ENCODE measurements at places on chromosomes 4 and X.

DNA sequence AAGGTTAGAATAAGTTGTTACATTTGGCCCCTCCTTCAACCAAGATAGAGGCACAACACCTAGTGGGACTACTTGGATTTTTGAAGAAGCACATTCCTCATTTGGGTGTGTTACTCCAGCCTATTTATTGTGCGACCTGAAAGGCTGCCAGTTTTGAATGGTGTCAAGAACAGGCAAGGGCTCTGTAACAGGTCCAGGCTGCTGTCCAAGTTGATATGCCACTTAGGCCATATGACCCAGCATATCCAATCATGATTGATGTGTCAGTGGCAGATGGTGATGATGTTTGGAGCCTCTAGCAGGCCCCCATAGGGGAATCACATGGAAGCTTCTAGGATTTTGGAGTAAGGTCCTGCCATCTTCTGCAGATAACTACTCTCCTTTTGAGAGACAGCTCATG is 35.5 kb upstream of the UGT2B4 start:
- DNase-seq = no peak

GRCh38 chr4:11543706-11544105 is 115.0 kb upstream of the HS3ST1 start:
- DNase-seq = no peak

GRCh38 chr4:53089936-53090729 is 228.0 kb downstream of the RASL11B start:
- no peak for DNase-seq

- no peak for DNase-seq
These were observed 37.7 kb upstream of the NUDT6 start for GRCh38 chr4:122959981-122960610.

GRCh38 chr4:109005523-109005922 is 242.7 kb upstream of the ETNPPL start:
- no peak for DNase-seq

DNA sequence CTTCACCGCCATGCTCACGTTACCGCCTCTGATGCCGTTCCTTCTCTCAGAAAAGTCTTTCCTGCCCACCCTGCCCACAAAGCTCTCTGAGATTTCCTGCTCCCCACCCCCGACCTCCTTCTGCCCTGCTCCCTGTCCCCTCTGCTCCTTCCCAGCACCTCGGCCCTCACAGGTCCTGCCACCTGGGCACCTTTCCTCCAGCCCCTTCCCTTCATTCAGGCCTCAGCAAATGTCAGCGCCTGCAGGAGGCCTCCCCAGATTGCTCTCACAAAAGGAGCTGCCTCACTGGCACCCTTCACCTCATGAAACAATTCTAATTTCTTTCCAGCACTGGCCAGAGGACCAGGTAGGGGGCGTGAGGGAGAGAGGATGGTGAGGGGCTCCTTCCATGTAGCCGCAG is 33.6 kb upstream of the MXD4 start:
- no peak for DNase-seq

DNA sequence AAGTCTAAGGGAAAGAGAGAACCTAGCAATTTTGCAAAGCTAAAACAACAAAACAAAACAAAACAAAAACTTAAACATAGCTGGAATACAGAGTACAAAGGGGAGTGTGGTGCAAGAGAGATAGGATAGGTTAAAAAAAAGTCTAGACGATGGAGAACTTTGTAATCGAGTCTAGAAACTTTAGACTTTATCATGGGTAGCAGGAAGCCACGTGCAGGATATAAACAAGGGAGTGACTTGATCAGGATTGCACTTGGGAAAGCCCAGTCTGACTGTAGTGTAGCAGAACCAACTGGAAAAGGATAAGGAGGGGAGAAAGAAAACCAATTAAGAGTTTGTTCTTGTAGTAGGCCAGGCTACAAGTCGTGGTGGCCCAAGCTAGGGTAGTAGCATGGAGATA is 750.1 kb downstream of the RPA4 start:
- no peak for DNase-seq

- DNase-seq = no peak
These were observed 71.7 kb upstream of the IL13RA1 start for GRCh38 chrX:118655561-118656246.

DNA sequence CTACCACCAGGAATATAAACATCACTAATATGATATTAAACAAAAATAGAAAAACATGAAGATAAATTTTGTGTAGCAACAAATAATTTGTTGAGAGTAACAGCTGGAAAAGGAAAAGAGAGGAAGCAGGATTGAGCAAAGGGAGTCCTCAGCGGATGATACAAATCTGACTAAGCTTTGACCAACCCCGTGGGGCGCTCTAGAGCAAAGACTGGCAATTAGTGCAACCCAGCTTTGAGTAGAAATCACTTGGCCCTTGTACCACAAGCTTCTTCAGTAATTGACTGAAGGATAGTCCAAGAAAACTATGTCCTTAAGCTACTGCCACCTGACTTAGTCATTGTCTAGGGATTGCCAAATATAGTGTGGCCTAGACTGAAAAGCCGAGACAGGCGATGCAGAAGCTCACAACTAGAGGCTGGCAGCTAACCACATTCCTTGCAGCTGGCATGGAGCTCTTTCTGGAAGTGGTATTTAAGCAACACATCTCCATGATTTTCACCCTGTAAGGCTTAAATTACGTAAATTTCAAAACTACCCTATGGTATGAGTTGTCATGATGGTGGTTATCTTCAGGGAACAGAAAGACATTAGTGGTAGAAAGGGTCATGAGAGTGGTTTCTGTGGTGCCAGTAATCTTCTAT is 396.0 kb downstream of the PDGFC start:
- no peak for DNase-seq

GRCh38 chr4:31023109-31023508 is 302.9 kb downstream of the PCDH7 start:
- no peak for DNase-seq

- no peak for DNase-seq
These were observed 7.5 kb upstream of the RUFY3 start for GRCh38 chr4:70714079-70714887.

DNA sequence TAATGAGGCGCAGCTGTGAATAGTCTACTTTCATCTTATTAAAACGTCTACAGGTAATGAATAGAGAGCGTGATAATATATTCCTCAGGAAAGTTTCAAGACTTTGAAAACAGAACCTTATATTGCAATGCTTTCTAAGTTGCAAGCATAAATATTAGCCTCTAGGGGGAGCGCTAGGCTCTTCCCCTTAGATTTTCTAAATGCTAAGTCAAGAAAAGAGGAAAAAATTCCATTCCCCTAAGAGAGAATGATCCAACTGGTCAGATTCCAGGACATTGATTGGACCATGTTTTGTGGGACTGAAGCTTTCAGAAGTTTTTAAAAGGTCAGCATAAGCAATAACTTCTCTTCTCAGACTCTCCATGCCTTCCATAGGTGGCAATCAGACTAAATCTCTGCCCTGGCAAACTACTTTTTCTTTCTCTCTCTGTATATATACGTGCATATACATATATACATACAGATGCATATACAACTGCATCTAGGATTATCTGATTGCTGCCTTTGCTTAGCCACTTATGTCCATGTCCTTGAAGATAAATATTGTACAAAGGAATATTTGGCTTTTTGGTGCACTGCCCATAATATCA is 492.9 kb downstream of the INPP4B start:
- DNase-seq = no peak

DNA sequence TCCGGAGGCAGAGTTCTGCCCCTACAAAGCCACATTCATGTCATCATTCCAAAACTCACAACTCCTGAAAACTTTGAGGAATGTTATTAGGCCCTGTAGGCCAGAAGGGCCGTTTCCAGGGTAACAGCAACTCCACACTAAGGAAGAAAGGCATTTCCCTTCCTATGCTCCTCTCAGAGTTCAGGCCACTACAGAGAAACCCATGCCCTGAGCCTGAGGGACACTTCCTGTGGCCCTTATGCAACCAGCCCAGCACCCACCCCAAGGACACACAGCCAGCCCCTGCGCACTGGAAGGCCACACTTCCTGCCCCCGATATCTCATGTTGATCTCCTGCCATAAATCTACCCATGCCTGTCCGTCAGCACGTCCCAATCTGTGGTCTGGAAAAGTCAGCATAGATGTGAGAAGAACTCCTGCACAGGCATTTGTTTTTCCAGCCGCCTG is 289.3 kb downstream of the BCOR start:
- DNase-seq = no peak

- DNase-seq = no peak
These were observed 1467.4 kb downstream of the C4orf33 start for GRCh38 chr4:130563185-130563888.

GRCh38 chrX:13430136-13430827 is 110.4 kb upstream of the ATXN3L start:
- no peak for DNase-seq

DNA sequence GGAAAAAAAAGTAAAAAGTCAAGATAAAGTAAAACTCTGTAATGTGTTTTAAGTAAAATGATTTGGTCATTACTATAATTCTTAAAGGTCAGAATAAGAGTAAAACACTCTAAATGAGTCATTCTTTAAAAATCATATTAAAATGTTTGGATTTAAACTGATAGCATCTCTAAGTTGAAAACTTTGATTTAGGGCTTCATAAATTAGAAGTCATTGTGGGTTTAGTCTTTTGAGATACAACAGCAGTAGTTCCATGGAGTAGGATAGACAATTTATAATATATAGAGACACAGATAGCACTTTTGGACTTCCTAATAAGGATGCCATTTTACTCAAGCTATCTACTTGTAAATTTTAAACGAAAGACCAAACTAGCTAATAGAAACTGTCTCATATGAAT is 77.1 kb upstream of the PABPC4L start:
- DNase-seq = no peak

GRCh38 chr4:185108669-185109068 is 34.4 kb upstream of the SLC25A4 start:
- no peak for DNase-seq

DNA sequence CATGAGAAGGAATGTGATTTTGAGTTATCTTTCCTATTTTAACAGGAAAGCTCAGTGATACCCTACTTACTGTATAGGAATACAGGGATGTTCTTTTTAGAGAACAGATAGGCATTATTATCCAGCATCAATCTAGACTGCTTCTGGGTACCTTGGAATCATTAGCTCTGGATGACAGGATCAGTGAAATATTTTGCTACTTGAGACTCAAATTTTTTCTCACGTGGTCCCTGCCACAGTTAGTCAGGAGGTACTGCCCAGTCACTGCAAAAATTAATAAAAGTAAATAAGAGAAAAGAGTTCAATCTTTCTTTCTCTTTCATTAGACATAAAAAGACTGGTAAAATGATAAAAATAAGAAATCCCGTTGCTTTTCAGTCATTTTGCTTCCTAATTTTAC is 5.5 kb downstream of the ZNF827 start:
- no peak for DNase-seq

- no peak for DNase-seq
These were observed 257.9 kb downstream of the PCDH18 start for GRCh38 chr4:137274404-137274803.

Data from stimulated activated CD8-positive, alpha-beta memory T cell treated with anti-CD3 and anti-CD28 coated beads, Interleukin-7, amount 100 ng/mL, for 4 hours (primary cell).